ENCODE measurements at places on chromosomes 3 and 15.
A peak's percentile ranks its signal among the peaks of the same experiment; 100 is the strongest.

DNA sequence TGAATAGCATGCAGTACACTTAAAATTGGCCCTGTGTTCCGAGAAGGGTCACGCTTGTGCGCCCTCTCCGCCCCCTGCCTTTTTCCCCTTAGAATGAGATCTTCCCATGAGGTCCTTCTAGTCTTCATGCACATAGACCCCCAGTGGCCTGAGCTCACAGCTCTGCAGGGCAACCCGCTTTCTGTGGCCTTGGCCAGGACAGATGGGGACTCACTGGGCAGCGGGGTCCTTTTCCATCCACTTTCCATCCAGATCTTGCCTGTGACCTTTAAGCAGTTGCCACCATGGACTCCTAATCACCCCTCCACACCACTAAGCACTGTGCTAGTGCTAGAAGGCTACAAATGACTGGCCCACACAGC is 244.4 kb downstream of the UACA start:
- DNase-seq = no peak

- DNase-seq = no peak
Observed at GRCh38 chr15:100340721-100341238, 995 bp downstream of the ADAMTS17 start.

GRCh38 chr3:60708191-60708975 is 542.9 kb downstream of the FHIT start:
- no peak for DNase-seq

- no peak for DNase-seq
Observed at GRCh38 chr3:153555919-153556318, 393.9 kb downstream of the RAP2B start.

DNA sequence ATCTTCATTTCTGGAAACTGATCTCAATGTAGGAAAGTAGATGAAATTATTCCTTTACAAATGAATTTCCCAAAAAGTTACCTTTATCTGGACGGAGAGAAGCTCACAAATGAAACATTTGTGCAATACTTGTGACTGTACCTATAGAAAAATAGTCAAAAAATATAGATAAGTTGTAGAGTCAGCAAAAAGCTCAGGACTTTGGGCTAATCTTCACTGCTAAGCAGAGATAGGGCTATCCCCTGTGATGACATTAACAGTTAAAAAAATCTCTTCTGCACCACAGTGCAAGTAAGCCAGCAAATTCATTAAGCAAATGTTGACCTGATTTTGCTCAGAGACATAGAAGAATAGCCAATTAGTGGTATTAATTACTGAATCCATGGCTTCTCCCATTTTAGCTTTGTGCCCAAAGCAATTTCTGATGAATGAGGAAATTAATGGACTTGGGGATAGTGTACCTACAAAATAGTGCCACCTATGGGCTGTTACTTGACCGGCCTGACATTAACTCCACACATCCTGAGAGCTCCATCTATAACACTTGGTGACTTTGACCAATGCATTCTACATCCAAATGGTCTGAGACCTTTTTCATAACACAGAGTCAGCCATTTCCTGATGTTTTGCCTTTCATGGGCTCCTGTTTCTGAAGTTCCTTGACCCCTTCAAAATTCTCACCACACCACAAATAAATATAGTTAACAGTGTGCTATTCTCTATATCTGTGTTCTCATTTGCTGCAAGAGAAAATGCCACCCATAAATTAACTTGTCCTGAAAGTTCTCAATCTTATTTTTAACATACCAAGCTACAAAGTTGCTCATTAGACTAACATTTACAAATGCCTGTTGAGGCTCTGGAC is 105.0 kb downstream of the SSR3 start:
- DNase-seq = no peak

GRCh38 chr15:74055804-74056203 is 26.5 kb downstream of the GOLGA6A start:
- no peak for DNase-seq

GRCh38 chr15:78533331-78533730 is 6.9 kb upstream of the PSMA4 start:
- DNase-seq = no peak

GRCh38 chr15:71192816-71193215 is 77.5 kb downstream of the THSD4 start:
- no peak for DNase-seq

DNA sequence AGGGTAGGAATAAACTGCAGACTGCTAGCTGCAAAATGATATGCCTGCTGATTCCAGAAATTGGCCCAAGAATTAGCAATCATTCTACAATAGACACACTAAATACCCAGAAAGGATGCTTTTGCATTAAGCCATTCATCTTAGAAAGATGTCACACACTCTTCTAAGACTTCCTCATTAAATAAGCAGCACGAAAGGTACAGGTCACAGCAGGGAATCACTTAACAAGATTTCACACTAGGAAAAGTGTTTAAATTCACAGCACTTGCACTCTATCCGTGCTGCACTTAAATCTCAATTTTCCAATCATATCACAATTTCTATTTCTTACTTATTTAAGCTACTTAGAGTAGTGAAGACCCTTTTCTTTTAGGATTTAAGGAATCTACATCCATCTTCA is 372.8 kb upstream of the CBLB start:
- DNase-seq = no peak

DNA sequence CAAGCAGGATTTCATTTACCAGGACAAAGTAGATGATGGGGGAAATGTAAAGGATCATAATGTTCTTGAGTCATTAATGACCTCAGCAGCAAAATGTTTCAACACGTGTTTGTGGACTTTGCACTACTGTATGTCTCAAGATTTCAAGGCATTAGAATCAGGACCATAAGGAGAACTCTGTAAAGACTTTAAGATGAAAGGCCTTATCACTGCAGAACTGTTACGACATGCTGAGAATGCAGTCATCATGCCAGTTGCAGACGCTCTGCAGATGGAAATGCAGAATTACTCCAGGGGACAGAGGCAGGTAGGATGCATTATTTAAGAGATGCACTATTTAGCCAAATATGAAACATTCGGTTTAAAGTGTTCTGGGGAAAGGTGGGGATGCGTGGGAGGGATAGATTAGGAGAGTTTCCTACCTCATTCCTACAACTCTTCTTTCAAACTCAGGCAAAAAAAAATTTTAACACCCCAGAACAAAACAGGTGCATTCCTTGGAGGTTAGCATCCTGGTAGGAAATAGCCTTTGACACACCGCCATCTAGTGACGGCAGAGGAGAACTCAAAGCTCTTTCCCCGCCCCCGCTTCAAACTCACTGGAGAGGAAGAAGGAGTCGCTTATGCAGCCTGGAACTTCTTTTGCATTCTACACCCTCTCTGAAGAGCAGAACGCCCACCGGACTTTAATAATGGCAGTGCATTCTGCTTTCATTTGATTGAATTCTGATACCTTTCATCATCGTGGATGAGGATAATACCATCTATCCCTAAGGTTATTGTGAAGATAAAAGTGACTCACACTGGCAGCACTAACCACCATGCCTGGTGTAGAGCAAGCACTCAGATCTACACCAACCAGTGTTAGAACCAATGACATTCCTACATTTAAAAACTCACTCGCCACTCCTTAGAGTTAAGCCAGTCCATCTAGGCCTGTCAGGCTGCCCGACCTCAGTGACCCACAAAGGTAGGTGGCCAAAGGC is 43.1 kb upstream of the TOPAZ1 start:
- peak; percentile 68 for DNase-seq

GRCh38 chr15:38670128-38671005 is 105.8 kb upstream of the RASGRP1 start:
- no peak for DNase-seq

GRCh38 chr15:32872621-32873283 is 154.9 kb downstream of the GREM1 start:
- no peak for DNase-seq

DNA sequence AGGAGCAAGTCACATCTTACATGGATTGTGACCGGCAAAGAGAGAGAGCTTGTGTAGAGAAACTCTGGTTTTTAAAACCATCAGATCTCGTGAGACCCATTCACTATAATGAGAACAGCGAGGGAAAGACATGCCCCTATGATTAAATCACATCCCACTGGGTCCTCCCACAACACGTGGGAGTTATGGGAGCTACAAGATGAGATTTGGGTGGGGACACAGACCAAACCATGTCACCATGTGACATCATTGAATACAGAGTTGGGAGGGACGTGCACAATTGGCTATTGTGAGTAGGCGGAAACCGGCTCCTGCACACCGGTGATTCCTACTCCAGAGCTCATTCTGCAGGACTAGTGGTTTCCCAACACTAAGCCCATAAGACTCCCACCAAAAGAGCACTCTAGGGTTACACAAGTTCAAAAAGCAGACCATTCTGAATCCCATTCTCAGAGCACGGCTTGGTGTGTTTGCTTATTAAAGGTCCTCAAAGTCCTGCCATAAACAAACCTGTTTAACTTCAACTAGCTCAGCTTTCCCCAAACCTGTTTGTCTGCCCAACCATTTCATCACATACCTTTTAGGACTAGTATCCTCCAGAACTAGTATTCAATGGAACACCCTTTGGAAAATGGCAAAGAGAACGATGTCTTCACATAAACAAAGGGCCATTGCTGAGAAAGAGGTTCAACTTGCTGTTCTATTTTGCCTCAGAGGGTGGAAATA is 167.6 kb downstream of the TLE3 start:
- DNase-seq = no peak

GRCh38 chr3:192875971-192876565 is 41.6 kb downstream of the MB21D2 start:
- DNase-seq = no peak

DNA sequence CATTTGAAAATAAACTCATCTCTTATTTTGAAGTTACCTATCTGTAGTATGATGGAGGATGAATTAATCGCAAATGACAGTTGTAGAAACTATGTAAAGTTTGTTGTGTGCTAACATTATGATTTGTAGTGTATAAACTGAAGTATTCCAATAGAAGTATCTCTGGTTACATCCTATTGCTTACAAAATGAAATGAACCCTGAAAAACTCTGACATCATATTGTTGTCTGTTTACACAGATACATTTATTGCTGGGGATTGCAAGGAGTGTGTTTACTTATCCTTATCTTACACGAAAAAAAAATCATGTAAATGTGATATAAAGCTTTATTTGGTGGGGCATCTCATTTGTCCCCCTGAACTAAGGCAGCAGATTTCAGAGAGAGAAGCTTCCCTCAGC is 2.6 kb upstream of the ABHD10 start:
- no peak for DNase-seq

Data from suprapubic skin (tissue), 4 donors.